ENCODE measurements at places on chromosomes 5 and 9.
A peak's percentile ranks its signal among the peaks of the same experiment; 100 is the strongest.

DNA sequence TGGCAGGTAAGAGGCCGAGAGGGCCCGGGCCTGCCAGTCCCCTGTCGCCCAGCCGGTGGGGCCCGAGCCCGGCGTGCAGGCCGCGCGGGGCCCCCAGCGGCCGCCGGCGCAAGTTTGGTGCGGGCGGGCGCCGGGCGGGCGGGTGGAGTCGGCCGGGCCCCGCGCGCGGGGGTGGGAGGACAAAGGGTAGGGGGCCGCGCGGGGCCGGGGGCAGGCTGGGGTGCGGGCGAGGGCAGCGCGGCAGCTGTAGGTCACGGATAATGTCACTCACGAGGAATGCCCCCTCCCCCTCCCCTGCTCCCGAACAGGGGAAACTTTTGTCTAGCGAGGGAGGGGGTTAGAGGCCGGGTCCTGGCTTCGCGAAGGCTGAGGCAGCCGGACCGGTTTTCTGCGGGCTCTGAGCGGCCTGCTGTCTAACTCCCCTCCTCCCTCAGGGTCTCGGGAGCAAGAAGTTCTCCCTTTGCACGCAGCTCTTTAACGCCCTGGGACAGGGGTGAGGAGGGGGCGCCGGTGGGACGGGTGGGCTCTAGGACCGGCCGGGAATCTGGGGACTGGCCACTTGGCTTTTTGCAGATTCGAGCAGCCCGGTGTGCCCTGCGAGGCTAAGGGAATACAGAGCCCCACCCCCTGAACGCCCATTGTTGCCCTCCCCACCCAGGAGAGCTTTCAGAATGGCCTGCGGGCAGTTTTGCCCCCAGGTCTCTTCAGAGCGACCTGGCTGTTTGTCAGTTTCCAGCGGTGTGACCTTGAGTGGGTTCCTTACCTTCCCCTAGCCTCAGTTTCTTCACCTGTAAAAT, 21.3 kb upstream of the NDST1 start:
- DNase-seq, result peak; percentile 54

DNA sequence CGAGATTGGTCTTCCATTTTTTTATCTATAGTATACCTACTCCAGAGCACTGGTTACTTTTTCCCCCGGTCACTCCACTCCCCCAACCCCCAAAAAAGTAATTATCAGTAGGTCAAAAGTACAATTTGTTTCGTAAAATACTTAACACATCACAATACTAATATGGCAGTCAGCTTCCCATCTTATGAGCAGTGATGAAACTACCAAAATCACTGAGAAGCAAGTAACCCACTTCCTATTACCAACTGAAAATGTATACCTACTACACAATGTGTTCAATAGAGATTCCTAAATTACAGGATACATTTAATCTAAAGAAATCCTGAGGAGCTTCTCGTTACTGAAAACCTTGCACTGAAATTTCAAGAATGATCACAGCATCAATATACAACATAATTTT, 1.9 kb downstream of the CERT1 start:
- no peak for DNase-seq

DNA sequence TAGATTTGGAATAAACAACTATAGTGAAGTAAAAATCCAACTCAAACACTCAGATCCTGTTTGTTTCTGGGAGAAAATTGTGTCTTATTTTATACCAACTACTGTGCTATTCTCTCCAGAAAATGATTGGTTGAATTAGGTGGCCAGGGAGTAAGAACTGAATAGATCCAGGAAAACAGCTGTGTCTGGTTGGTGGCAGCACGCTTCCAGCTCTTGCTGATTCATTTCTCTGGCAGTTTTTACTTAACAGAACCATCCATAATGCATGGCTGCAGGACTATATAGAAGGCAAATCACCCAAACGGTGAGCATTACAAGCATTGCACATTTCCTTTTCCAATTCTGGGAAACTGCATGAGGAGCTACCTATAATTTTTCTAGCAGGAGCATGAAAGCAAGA, 29.5 kb downstream of the DMAC1 start:
- DNase-seq, result no peak

- no peak for DNase-seq
Observed at GRCh38 chr9:91065231-91066041, 263.8 kb downstream of the SYK start.

DNA sequence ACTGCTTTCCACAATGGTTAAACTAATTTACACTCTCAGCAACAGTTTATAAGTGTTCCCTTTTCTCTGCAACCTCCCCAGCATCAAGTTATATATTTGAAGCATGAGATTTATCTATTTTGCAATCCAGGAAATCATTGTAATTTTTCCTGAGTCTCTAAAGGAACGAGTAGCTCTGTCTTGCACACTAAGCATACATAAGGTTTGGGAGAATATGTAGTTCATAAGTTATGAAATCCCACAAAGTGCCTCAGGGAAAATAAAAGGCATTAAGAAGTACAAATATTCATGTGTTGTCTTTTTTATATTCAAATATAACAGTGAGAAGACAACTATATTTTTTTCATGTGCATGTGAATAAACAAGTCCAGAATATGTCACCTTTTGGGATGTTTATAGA, 377.1 kb upstream of the RORB start:
- no peak for DNase-seq

Measured in substantia nigra (tissue), 51 donors.